ENCODE measurements at places on chromosomes 12 and 14. TPM values are rescaled to one million over a fixed set of nuclear protein-coding genes. Genes with fewer than 3 reads are reported as not detected.
A peak's percentile ranks its signal among the peaks of the same experiment; 100 is the strongest.

- no peaks in the 10 kb centered on the region for H3K36me3 ChIP-seq
- DNase-seq: no peak
- no peak overlapping the region for H3K27ac ChIP-seq
- no peak overlapping the region for H3K4me3 ChIP-seq
Observed at GRCh38 chr12:85130646-85131045, 94.5 kb downstream of the LRRIQ1 start.

DLGAP5 gene
- total RNA-seq: 21.8 TPM

DNA sequence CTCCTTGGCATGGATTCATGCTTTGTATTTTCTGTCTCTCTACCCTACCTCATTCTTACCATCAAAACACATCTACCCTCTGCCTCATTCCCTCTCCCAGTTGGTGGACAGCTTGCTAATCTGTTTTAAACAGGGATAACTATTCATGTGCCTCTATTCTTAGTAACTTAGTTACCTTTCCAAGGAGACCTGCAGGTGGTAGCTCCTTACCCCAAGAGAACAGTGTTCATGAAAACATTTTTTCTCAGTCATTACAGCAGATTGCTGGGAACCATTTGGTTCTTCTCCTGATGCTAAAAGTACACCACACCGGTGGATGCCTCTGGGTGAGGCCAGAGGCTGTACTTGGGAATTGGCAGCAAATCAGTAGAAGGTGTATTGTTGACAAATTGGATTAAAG lies 73.0 kb downstream of the CMKLR1 start:
- 0 out of 2 replicates have a peak, but pooled peaks cover 4% of the 10 kb centered on the region for H3K36me3 ChIP-seq
- no peak for DNase-seq
- no peaks in the 10 kb centered on the region for H3K4me1 ChIP-seq
- H3K27me3 ChIP-seq: no peaks in the 10 kb centered on the region

- H3K27me3 ChIP-seq: no peaks in the 10 kb centered on the region
- peak overlapping the region; percentile 52 for H3K4me3 ChIP-seq
- DNase-seq: peak; percentile 60
- H3K36me3 ChIP-seq: no peaks in the 10 kb centered on the region
Observed at GRCh38 chr12:132506328-132507160, 16.6 kb downstream of the FBRSL1 start.

GRCh38 chr14:67837011-67837624 lies 17.5 kb downstream of the RAD51B start:
- H3K4me1 ChIP-seq: no peaks in the 10 kb centered on the region
- H3K36me3 ChIP-seq: no peaks in the 10 kb centered on the region
- H3K4me3 ChIP-seq: no peak overlapping the region
